ENCODE measurements at places on chromosomes 7 and 10.
A peak's percentile ranks its signal among the peaks of the same experiment; 100 is the strongest.

- DNase-seq = no peak
Observed at GRCh38 chr7:84161398-84161797, 33.2 kb downstream of the SEMA3A start.

- peak; percentile 69 for DNase-seq
Observed at GRCh38 chr10:74683621-74684364, 142.6 kb upstream of the KAT6B start.

GRCh38 chr10:43399320-43400310, 9.4 kb downstream of the HNRNPF start:
- no peak for DNase-seq

- no peak for DNase-seq
Observed at GRCh38 chr7:77269360-77270093, 69.9 kb upstream of the FGL2 start.

DNA sequence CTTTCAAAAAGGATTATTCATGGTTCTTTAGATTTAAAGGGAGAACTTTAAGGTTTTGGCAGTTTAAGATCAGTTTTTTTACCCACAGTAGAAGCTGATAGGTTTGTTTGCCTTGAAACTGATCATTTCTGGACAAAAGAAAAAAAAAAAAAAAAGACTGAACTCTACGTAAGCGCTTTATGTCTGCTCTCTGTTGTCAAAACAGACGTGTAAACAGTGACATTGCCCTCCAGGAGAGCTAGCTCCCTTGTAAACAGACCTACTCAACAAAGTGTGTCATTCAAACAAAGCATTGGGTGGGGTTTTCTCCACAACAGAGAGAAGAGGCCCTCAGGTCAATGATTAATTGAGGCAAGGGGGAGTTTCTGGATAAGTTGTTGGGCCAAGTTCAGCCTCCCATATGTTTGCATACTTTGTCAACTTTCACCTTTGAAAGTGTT, 568.1 kb upstream of the LRRN3 start:
- peak; percentile 79 for DNase-seq

DNA sequence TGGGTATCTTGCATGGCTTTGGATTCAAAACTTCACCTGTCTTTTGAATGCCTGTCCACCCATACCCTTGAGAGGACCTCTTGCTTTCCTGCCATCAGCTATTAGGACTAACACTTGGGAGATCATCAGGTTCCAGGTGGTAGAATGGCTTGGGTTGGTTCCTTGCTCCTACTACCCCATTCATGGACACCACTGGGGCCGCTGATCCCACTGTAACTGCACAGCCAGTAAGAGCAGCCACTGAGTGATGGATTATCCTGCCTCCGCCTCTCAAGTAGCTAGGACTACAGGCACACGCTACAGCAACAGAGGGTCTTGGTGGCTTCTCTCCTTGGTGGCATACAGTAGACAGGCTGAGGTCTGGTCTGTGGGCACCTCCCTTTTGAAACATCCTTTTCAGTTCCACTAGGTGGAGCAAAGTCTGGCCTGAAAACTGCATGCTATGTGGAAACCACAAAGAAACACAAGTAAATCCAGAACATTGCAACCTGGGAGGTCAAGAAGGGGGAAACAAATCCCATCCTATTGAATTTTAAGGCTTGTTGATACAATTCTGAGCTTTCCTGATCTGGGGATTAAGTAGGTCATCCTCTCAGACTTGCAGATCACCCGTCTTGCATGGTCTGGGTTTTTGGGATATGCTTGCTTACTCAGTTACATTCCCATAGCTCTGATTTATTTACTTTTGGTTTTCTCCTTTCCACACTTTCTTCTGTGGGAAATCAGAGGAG, 9.4 kb downstream of the WBP1L start:
- no peak for DNase-seq

DNA sequence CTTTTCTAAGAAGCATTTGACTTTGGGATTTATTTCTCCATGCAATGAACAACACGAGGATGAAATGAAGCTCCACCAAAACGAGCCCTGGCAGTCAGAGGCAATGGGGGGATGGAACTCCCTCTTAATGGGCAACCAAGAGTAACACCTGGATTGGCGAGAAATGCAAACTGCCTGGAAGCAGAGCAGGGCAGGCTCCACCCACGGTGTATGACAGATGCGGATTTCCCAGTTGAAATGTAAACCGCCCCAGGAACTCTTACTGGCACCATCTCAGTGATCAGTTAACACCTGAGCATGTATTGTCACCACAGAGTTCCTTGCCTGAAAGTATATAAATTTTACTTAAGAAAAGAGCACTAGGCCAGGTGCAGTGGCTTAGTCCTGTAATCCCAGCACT, 47.3 kb upstream of the AUTS2 start:
- no peak for DNase-seq

- peak; percentile 93 for DNase-seq
Observed at GRCh38 chr7:80312139-80312661, 177.6 kb downstream of the GNAI1 start.
